Dermis microvascular lymphatic vessel endothelial cell (primary cell): ENCODE measurements at places on chromosomes 16 and 17.

GRCh38 chr16:65312795-65313194, 190.9 kb upstream of the CDH11 start:
- no peak for DNase-seq

DNA sequence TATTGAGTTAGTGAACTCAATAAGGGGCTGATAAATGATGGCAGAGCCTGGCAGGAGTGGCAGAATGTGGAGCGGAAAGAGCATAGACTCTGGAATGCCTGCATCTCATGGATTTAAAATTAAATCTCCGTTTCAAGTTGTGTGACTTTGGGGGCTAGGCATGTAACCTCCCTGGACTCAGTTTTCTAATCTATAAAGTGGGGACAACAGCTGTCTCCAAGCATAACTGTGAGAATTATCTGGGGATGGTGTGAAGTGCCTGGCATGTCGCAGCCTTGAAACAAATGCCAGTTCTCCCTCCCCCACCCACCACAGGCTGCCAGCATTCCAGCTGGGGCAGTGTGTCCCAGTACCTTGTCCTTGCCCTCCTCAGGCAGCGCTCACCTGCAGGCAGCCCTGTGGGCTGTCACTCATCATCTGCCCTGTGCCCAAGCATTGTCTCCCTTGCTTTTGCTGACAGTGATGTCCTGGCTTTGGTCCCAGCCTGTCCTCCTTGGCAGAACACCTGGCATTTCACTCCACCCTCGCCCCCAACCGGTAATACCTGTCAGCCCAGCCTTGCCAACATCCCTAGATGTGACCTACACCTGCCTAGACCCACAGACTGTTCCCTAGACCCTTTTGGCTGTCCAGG, 129.6 kb downstream of the MRM1 start:
- DNase-seq, result no peak

GRCh38 chr17:13740686-13741085, 139.0 kb upstream of the HS3ST3A1 start:
- DNase-seq, result no peak

GRCh38 chr16:88662222-88662842, 559 bp downstream of the MVD start:
- DNase-seq, result peak; percentile 20

DNA sequence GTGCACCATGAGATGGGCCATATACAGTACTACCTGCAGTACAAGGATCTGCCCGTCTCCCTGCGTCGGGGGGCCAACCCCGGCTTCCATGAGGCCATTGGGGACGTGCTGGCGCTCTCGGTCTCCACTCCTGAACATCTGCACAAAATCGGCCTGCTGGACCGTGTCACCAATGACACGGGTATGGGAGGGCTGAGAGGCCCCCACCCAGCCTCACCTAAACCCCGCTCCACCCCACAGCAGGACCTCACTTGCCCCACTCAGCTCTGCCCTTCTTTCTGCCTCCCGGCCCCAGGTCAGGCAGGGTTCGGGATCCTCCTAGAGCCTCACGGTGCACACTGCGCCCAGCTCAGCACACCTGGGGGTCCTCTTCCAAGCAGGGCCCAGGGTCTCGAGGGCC, 5.6 kb downstream of the ACE start:
- no peak for DNase-seq

DNA sequence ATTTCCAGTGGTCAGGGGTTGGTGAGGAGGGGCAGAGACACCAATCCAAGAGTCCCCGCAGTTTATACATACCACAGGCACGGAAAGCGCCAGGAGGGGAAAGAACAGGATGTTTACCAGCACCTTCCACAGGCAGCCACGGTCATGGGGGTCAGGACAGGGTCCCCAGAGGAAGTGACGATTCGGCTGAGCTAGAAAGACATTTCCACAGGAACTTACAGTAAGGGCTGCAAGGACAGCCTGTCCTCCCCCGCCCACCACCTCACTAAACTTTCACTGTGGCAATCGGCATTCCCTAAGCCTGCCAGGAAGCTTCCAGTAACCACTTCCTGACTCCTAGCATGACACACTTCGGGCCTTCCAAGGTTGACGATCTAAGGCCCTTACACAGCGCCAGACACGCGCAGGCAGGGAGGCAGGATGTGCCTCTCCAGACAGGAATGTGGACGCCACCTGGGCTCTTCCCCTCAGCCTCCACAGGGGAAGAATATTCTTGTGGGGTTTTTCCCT, 1.2 kb upstream of the MT2A start:
- peak; percentile 98 for DNase-seq

DNA sequence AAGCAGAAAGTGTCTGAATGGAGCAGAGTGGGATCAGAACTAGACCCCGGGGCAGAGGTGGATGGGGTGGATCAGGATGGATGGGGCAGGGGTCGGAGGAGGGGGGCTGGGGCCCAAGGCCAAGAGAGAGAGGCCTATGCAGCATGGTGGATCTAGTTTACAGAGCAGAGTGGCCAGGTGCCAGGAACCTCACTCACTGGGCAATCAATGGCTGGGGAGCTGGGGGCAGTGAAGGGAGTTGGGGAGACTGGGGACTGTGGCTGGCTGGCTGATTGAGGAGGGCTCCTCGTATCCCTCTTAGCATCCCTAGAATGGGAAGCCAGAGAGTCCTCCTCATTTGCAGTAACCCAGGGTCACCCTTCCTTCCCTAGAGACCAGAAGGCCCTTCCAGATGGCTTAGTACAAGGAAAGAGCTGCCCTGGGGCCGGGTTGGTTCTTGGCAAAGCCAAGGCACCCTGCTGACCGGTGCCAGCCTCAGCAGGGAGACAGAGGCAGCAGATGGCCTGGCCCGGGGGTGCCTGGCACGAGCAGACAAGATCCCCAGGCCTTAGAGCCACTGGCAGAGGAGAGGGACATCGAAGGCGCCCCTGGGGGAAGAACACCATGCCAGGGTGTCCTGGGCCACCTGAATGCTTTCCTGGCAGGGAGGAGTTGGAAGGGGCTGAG, 36.8 kb downstream of the SRCIN1 start:
- no peak for DNase-seq

- no peak for DNase-seq
Observed at GRCh38 chr16:12096157-12096777, 119.7 kb downstream of the SNX29 start.

- no peak for DNase-seq
Observed at GRCh38 chr16:89711601-89712273, 9.0 kb downstream of the VPS9D1 start.

DNA sequence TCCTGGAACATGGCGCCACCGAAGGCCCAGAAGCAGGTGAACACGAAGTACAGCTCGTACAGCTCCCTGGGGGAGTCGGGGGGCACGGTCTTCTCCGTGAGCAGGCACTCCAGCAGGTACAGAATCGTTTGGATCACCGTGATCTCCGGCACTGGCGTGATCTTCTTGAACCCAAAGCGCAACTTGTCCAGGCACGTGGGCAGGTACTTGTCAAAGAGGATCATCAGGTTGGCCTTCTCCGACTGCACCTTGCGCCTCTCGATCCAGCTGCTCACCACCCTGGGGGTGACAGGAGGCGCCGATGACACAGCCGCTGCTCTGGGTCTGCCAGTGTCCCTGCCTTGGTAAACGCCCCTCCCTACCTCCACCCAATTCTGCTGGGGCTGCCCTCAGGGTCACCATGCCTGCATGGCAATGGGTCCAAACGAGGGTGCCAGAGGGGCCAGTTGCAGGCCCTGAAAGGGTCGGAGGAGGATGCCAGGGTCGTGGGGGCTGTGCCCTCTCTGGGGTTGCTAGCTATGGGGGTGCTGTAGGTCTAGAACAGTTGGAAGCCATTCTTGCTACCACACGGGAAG, 90.9 kb downstream of the DNAH17 start:
- DNase-seq, result no peak

DNA sequence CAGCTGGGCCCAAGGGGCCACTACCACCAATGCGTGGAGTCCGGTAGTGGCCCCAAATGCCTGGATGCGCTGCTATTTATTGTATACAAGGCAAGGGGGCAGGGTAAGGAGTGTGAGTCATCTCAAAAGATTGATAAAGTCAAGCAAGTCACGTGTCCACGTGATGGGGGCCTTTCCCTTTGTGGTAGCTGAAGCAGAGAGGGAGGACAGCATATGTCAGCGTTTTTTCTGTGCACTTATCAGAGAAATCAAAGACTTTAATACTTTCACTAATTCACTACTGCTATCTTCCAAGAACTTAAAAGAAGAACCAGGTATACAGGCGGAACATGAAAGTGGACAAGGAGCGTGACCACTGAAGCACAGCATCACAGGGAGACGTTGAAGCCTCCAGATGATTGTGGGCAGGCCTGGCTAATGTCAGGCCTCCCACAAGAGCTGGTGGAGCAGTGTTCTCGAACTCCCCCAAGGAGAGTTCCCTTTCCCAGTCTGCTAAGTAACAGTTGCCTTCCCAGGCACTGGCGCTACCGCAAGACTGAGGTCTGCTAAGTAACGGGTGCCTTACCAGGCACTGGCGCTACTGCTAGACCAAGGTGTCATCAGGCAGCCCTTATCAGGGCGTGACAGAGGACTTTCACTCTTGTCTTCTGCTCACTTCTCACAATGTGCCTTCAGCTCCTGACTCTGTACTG, 10.8 kb upstream of the ASB16 start:
- no peak for DNase-seq

- DNase-seq, result no peak
Observed at GRCh38 chr16:89458551-89458950, 31.8 kb downstream of the ANKRD11 start.

- no peak for DNase-seq
Observed at GRCh38 chr17:39793301-39793872, 55.6 kb downstream of the GRB7 start.

- no peak for DNase-seq
Observed at GRCh38 chr16:15539197-15539596, 103.8 kb downstream of the MARF1 start.

- DNase-seq, result no peak
Observed at GRCh38 chr17:77572851-77573250, 385.7 kb upstream of the TNRC6C start.

GRCh38 chr16:35752012-35752772, 2292.8 kb downstream of the TP53TG3F start:
- no peak for DNase-seq

GRCh38 chr17:64661726-64661975, 456 bp downstream of the SMURF2 start:
- DNase-seq, result peak; percentile 35

DNA sequence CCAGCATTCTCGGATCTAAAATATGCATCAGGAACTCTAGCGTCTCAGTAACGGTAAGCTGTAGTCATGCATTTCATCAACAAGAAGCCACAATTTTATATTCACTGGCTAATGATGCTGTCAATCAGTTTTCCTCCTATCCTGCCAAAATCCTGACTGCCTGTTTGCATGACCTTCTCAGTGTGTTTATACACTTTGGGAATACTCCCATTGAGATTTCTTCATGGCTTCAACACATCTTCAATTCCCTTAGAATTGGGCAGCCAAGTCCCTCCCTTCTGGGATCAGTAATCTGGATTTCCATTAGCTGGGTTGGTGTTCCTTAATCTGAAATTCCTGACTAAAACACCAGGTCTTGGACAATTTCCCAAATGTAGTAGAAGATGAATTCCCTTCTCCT, 348.9 kb upstream of the DYNLRB2 start:
- no peak for DNase-seq

GRCh38 chr17:42913522-42913921, 12.9 kb downstream of the G6PC1 start:
- no peak for DNase-seq

GRCh38 chr17:17805575-17805974, 31.2 kb downstream of the SREBF1 start:
- no peak for DNase-seq

DNA sequence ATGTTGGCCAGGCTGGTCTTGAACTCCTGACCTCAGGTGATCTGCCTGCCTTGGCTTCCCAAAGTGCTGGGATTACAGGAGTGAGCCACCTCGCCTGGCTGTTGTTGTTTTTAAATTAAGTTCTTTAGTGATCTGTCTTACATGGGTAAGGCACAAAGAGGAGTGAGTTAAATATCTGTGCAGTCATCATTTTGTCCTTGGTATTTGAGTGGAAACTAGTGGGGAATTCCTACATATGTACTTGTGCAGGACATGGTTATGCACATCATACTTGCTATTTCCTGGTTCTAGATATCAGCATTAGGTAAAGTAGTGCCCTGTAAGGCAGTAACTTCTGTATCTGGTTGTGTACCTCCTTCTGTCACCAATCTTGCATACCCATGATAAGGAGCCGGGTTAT, 3.7 kb downstream of the KPNB1 start:
- DNase-seq, result no peak

GRCh38 chr17:69175625-69176456, 34.1 kb upstream of the ABCA6 start:
- DNase-seq, result no peak

- no peak for DNase-seq
Observed at GRCh38 chr16:2484898-2485508, 10.1 kb downstream of the TBC1D24 start.

DNA sequence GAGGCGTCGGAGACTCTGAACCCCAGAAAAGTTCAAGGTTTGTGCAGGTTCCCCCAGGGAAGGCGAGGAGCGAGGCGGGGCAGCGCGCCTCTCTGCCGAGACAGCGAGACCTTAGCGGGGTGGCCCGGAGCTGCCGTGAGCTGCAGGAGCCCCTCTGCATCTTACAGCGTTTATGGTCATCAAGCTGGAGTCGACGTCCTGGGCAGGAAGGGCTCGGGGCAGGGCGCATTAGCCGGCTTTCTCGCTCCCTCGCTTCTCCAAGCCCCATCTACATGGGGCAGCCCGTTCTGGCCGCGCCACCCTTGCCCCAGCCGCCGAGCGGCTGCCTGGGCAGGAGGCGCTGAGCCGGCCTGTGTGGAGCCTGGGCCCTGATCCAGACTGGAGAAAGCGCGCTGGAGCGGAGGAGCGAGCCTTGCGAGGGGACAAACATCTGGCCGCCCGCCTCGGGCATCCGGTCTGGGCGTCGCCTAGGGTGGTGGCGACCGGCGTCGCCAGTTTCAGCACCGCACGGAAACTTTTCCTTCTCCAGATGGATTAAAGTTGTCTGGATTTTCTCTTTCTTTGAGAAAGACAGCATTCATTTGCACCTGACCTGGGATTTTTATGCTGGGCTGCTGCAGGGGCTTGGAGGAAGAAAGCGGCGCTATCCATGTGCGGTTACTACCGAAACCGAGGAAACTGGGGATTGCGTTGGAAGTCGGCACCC, 750 bp downstream of the TMEM132E start:
- no peak for DNase-seq

DNA sequence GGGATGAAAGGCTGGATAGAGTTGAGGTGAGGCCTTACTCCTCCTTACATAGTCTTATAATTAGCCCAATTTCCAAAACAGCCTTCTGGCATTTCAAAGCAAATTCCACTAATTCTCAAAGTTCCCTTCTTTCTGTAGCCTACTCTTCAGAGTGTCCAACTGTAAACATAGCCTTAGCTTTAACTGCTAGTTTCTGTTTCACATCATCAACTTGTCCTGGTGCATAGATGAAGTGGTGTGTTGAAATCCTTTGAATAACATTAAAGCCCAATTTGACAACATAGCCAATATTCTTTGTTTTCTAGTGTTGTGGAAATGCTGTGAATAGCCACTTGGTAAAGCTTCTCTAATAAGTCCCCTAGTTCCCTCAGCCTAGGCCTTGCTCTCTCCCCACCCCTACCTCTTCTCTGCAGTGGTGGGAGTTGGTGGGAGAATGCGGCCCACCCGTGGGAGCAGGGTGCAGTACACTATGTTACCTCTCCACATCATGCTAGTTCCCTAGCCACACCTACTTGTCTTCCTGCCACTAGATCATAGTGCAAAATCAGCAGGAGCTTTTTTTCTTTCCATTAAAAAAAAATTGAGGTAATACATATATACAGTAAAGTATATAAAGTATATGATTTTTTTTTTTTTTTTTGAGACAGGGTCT, 127.0 kb upstream of the HAS3 start:
- no peak for DNase-seq
